ENCODE measurements at places on chromosomes 2 and 18.

DNA sequence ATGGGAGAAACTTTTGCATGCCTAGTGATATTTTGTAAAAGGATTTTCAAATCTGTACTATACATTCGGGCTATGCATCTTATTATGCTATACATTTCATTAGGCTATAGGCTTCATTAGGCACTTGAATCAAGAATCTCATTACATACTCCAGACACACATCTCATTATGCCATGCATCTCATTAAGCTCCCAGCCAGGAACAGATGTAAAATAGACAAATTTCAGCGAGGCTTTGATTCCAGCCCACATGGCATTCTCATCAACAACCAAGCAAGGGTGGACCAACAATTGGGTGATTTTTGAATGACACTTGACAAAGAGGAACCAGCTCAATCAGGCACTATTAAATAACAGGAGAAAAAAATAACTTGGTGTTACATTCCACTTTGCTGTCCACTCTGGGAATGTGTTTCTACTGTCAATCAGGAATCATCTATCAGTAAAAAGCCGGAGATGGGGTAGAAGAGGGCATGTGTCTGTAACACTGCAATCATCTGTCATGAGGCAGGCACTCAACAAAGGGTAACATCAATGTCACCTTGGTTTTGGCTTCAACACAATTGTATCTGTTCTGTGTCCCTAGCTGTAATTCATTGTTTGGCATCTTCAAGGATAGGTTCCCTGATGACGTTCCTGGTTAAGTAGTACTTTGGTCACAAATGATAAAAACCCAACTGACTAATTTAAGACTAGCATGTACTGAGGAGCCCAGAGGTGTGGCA, 498.6 kb downstream of the EPHA4 start:
- DNase-seq, result no peak

GRCh38 chr2:54597153-54597848, 126.2 kb upstream of the EML6 start:
- DNase-seq, result no peak

GRCh38 chr2:12363569-12363968, 353.2 kb upstream of the TRIB2 start:
- DNase-seq, result no peak

DNA sequence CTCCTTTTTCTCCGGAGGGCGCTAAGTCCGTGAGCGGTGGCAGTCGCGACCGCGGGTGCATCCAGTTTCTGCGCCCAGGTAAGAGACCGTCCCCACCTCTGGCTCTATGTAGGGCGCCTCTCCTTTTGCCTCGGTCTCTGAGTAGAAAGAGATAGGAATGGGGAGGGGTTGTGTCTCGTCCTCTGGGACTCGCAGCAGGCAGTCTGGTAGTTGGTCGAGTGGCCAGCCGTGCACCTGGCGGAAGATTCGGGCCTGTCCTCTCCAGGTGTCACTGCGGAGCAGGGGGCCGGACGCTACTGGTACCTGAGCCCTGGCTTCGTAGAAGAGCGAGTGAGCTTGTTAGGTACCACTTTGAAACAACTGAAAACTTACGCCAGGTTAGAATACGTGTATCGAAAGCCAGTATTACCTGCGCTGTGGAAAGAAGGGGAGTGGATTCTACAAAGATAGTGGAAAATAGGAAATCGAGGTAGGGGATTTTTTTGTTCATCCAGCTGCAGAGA, 403 bp downstream of the MAP2 start:
- no peak for DNase-seq

DNA sequence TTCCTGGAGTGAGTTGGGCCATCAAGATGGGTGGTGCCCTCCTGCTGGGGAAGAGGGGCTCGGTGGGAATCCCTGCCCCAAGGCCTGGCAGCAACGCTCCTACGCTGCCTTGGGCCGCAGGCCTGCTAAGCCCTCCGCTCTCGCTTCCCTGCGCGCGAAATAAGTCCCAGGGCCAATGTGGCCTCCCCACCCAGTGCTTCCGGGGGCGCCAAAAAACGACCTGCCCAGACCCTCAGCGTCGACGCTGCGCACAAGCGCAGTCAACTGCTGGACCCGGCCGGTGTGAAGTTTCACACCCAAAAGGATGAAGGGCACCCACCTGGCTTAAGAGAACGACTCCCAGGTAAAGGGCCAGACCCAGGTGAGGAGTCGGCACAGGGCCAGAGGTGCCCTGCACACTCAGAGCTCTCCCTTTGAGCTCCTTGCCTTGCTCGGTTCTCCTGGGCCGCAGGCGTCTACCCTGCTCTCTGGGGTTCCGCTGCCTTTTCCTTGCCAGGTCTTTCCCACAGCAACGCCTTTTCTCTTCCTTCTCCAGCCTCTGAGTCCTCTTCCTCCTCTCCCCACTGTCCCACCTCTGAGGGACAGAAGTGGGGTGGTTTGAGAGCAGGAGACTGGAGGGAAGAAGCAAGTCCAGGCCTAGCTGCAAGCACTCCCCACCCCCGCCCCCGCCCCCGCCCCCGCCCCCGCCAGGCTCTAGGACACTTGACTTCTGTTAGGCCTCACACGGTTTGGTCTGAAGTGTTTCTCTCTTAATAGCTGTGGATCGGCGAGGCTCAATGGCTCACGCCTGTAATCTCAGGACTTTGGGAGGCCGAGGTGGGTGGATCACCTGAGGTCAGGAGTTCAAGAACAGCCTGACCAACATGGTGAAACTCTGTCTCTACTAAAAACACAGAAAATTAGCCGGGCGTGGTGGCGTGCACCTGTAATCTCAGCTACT, at the start of gene DNAJC5G:
TSS of gene DNAJC5G (plus strand) at position 223 of the 940 bp plus-strand sequence. CDS start 1,296 bp downstream, outside the sequence.
- no peak for DNase-seq

DNA sequence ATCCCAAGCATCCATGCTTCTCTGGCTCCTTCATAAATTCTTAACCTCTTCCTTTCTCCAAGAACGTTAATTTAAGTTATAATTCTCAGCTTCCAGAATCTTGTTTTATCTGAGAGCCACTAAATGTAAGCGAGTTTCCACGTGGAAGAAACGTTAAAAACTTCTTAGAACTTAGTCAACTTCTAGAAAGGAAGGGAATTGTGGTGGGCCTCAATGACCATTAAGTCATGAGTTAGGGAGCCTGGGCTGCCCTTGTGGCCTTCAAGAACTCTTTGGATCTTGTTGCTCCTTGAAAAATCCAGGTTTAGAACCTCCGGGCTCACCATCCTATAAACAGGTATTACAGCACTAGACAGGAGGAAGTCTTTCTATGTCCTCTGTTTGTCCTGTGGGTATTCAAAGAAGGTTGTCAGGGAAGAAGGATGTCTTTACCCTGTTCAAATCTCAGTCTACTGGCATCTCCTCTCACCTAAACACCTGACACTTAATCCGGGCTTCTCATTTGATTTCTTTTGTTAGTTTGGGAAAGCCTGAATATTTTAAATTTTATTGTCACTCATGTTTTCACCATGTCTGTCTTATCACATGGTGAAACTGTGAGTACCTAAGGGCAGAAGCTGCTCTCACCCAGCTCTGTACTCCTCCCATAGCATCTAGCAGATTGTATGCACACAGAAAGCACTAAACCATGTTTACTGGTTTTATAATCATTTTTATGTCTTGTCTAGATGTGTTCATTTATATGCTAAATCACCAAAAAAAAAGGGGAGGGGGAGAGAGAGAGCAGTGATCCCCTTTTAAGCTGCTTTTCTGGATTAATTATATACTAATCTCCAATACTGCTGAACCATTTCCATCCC, 6.3 kb downstream of the RND3 start:
- DNase-seq, result no peak

- peak; percentile 82 for DNase-seq
Measured at GRCh38 chr2:64522843-64523428, 1.2 kb upstream of the AFTPH start.

DNA sequence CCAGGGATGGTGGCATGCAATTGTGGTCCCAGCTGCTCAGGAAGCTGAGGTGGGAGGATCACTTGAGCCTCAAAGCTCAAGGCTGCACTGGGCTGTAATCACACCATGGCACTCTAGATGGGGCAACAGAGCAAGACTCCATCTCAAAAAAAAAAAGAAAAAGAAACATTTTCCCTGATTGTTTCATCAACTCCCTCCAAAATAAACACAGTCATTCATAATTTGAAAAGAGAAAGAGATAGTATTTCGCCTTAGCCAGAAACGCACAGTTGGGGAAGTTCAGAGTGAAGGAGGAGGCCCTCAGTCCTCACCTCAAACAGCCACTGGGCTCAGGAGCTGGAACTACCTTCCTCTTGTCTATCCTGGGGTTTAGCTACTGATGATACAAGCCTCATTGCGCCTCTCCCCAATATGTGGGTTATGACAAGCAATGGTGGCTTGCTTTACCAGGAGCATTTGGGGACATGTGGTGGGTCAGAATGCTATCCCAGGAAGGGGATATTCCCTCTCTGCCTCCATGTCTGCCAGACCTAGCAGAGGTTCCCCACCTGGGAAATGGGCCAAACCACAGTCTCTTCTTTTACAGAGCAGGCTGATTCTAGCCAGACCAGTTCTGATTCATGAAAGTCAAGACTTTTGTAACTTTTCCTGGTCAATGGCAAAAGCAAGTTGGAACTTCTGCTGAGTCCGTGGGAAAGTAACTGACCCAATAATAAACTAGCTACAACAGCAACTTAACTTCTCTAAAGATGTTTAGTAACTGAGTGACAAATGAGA, 22.2 kb upstream of the TMEM87B start:
- DNase-seq, result peak; percentile 76

DNA sequence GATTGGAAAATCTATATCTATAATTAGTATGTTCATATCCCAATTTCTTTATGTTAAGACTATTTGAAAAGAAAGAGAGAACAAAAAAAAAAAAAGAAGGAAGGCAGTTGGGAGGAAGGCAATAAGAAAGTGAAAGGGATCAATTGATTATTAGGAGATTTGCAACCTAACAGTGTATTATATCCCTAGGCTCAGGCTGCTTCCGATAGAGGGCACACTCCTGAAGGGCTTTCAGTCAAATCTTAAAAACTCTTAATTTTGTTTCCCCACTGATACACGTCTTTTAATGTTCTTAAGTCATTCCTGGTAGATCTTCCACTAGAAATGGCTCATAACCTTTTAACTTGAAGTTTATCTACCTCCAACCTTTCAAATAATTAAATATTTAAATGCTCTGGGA, 763.9 kb downstream of the BCL11A start:
- no peak for DNase-seq

Measured in fibroblast of skin of abdomen (primary cell).